Lung microvascular endothelial cell (primary cell): ENCODE measurements at places on chromosomes 7 and 10. TPM values are rescaled to one million over a fixed set of nuclear protein-coding genes. Genes with fewer than 3 reads are reported as not detected.
A peak's percentile ranks its signal among the peaks of the same experiment; 100 is the strongest.

Gene VPS37D
- total RNA-seq, result 2.6 and 2.8 TPM in 2 replicates

- DNase-seq, result peak; percentile 5
These were observed 462.9 kb upstream of the ZMIZ1 start for GRCh38 chr10:78605800-78606350.

- no peak for DNase-seq
These were observed 6.8 kb downstream of the LMBR1 start for GRCh38 chr7:156886020-156886795.

Gene ACTR3C
- 2.6 and 8.3 TPM in 2 replicates for total RNA-seq

- DNase-seq, result no peak
These were observed 118.8 kb downstream of the IQUB start for GRCh38 chr7:123415625-123416024.

GRCh38 chr10:82750538-82750937 lies 875.5 kb downstream of the NRG3 start:
- no peak for DNase-seq

DNA sequence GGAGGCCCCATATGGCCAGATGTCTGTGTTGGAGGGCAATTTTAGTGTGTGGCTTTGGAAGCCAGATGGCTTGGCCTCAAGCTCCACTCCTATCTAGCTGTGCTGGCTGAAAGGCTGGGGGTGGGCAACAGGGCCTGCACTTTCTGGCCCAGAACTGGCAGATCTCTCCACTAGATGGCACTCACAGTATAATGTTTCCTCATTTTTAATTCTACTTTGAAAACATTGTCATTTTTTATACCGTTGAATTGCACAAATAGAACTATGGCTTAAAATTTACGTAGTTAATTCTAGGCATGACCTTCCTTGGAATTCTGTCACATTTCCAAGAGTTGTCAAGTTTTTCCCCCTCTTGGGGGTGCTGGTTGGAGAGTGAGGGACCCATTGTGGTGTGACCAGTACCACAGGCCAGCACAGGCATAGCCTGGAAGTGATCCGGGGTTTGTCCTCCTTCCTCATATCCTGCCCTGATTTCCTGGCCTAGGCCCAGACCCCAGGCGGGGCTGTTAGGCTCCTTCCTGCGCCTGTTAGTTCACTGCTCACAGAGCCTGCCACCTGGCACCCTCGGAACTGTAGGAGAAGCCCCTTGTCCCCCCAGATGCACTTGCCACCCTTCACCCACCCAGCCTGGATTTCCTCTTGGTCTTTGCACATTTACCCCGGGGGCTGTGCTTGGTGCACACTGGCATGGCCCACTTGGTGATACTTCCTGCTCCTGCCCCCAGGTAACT lies 52.8 kb downstream of the ARHGAP22 start:
- peak; percentile 58 for DNase-seq
